Activated naive CD8-positive, alpha-beta T cell treated with anti-CD3 and anti-CD28 coated beads, Interleukin-2, amount 50 U/mL, for 24 hours (primary cell): ENCODE measurements at places on chromosomes 5 and 9.

DNA sequence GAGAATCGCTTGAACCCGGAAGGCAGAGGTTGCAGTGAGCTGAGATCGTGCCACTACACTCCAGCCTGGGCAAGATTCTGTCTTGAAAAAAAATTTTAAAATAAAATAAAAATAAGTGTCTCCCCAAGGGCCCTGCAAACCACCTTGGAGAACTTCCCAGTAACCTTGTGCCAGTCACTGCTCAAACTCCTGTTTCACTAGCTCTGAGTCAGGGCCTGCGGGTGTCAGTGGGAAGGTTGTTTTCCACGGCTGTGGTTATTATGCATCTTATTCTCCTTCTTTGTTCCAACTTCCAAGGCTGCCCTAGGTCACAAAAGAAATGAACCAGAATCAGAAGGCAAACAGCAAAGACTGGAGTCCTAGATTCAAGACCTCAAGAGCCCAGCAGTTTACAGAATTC is 246.7 kb downstream of the ADAMTSL1 start:
- DNase-seq: no peak

DNA sequence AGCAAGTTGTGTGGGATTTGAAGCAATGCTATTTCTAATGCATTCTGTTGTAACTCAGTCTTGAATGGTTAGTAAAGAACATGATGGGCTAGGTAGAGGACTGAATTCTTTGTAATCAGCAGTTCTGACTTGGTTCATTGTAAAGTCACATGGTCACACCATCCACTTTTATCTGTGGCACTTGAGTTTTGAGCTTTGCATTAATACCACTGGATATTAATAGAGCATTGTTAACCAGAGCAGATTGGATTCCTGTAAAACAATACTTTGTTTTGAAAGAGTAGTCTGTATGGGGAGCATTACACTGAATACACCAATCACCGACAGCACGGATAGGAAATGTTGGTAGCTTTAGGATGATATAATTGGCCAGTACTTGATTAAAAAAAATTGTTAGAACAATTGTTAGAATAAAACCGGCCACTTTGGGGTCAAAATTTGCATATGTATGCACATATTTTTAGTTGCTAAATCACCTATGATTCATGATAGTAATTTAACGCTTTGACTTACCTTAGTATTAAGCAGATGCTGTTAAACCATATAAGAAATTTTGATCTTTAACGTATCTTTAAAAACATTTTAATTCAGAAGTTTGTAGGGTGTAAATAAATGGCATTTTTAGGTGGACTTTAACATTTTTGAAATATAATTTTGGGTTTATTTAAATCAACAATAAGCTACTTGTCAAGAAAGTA is 17.4 kb downstream of the SLC12A2 start:
- no peak for DNase-seq

DNA sequence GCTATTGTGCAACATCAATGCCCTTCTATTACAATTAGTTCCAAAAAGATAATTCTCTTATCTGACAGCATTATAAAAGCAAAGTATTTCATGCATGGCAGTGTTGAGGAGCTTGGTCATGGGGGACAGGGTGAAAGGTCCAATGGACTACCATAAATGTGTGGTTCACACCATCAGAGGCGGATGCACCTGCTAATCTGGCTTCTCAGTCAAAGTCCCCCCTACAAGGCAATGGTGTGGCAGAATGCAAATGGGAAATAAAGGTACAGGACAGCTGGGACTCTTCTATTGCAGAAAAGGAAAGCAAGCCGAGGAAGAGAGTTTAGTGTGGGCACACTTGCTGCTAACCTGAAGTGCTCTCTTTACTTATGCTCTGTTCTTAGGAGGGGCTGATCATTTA is 369.1 kb downstream of the NDUFS4 start:
- no peak for DNase-seq

DNA sequence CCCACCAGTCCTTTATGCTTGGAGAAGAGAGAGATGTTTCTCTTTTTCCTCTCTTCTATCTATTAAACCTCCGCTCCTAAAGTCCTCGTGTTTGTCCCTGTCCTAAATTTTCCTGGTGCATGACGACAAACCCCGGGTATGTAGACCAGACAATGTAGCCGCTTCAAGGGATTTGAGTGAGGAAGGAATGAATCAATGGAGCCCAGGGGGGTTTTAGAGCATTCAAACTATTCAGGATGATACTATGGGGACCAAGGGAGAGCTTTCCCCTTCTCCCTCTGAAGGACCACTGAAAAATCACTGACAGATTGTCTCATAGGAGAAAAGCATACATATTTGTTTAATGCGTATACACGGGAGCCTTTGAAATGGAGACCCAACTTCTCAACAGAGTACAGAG is 18.4 kb downstream of the CEL start:
- DNase-seq: no peak

- DNase-seq: no peak
These were observed 153.6 kb upstream of the TYRP1 start for GRCh38 chr9:12539580-12539975.

DNA sequence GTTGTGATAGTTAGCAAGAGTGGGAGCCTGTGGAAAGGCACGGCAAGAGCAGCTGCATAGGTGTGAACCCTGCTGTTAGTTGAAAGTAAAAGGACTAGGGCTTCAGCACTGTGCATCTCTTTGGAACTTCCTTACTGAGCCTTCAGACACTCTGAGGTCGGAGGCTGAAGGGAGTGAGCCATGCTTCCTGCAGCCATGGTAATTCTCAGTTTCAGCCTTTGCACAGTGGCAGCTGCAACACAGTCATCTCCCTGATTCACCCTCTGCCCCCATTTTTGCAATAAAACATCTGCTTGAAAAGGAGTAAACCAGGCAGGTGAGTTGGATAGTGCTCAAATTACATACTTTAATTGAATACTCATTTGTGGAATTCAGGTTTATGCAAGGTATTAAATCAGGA is 6.5 kb upstream of the TLE4 start:
- DNase-seq: no peak

DNA sequence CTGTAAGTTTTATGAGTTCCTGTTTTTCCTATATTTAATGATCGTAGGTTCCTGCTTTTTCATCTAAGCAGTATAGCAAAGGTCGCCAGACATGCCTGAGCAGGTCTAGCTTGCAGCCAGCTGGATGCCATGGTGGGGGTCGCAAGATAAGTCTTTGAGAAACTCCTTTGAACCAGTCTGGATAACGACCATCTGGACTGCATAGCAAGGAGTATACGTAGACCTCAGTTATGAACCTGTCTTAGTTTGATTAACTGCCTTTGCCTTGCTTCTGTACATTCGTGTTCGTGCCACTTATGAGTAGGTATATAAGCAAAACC is 8.4 kb upstream of the SPATA31E1 start:
- no peak for DNase-seq

GRCh38 chr5:173664154-173664526 is 47.7 kb upstream of the BOD1 start:
- DNase-seq: no peak

DNA sequence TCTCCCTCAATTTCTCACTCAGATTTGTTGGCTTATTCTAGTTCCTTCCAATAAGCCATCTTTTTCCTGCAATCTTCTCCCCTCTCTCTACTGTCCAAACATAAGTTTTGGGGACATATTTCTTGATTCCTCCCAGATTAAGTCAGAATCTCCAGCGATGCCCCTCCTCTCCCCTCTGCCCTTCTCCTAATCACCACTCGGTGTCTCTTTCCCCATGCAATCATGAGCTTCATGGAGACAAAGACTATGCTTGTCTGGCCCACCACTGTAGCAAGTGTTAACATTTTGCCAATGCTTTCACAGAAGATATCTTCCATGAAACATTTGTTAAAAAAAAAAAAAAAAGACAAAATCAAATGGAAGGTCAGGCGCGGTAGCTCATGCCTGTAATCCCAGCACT is 42.4 kb downstream of the PDE6A start:
- DNase-seq: no peak

GRCh38 chr9:113588242-113588810 is 124.8 kb downstream of the RGS3 start:
- no peak for DNase-seq

DNA sequence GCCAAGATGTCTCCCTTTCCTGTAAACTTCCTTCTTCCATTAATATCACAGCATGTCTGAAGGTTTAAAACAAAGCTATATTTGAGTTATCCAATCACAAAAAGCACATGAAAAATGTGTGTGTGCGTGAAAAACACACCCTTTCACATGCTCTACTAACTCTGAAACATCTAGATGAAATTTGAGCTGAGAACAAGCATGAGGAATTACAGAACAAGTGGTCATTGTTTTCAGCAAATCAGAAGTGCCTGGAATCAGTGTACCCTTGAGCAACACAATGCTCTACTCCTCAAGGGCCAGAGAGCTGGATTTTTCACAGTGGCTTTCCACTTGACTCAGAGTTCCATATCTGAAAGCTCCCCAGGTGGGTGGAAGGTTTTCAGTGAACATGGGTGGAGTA is 255.9 kb downstream of the PSAT1 start:
- no peak for DNase-seq

GRCh38 chr9:71924576-71924975 is 13.1 kb downstream of the C9orf85 start:
- no peak for DNase-seq

DNA sequence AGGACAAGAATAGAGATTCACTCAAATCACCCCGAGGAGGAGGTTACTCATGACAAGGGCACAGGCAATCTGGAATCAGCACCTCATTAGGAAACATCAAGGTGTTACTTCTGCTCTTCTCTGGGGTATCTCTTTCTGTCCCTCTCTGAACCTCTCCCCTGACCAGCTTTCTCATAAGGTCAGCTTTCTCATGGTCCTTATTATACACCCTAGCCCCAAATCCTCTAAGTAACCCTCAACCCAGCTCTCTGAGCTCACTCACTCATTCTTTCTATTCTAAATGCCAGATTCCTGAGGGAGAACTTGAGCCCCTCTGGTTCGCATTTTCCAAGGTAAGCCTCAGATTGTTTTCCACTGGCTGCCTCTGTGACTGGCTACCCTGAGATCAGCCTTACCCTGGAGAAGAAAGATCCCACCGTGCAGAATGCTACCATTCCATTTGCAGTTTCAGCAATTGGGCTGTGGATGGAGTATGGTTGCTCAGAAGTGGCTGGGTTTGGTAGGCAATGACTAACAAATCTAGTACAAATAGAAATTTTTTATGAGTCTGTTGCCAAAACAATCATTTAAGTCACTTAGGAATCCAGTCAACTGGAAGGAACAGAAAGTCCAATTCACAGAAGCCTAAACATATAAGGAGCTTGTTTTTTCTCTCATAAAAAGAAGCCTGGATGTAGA is 9.0 kb upstream of the TIMD4 start:
- no peak for DNase-seq

DNA sequence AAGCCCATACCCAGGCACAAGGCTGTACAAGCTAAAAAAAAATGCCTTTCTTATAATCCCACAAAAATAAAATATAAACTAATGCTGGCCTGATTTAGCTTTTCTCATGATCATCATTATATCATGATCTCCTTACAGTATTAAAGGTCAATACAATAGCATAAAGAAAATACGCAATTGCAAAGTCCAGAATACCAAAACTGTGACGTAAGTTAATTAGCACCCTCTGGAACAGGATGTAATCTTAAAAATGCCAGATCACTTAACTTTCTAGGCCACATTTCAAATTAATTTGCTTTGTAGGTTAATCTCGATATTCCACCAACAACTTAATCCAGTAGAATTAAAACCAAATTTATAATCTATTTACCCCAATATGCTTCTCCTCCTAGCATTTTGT is 444.2 kb upstream of the CYLC2 start:
- no peak for DNase-seq

DNA sequence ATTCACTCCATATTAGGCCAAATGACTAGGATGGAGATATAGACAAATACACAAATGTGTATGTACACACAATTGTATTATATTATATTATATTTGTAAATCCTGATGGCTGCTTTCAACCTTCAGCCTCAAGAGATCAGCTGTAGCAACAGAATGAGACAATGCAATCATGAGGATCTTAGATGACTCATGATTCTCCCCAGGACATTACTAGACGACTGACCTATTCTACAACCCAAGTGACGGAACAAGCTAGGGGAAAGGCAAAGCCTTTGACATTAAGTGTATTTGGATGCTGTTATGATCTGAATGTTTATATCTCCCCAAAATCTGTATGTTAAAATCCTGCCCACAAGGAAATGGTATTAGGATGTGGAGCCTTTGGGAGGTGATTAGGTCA is 66.5 kb downstream of the COX7C start:
- no peak for DNase-seq

DNA sequence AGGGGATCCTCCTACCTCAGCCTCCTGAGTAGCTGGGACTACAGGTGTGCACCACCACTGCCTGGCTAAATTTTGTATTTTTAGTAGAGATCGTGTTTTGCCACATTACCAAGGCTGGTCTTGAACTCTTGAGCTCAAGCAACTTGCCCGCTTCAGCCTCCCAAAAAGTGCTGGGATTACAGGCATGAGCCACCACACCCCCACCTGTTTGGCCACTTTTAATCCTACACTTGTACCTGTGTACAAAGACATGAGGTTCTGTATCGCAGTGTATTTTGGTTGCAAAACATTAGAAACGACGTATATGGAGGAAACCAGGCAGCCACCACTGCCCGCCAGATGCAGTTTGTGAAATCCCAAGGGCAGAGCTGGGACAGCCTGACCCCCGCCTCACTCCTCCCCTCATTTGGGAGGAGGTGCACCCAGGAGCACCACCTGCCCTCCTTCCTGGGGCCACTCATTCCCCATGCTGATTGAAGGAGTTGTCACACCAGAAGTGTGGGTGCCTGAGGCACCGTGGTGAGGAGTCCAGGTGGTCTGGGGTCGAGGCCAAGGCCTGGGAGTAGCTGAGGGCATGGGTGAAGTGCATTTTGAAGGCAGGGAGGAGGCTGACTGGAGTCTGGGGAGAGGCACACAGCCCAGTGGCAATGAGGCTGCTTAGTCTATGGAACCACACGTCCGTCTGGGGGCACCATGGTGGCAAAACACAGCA is 39.3 kb upstream of the OLFM1 start:
- no peak for DNase-seq

DNA sequence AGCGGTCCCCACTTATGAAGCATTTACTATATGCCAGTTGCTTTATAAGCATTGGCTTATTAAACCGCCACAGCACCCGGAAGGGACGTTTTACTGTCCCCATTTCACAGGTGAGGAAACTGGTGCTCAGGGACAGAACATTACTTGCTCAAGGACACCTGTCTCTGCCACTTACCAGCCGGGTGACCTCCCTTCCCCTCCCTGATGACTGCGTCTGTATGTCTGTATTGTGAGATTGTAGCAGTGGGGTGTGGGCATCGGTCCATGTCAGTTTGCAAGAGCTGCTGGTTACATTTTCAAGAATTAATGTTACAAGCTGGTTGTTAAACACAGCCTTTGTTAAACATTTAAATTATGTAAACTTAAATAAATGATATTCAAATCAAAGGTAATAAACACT is 77.6 kb upstream of the LMX1B start:
- DNase-seq: no peak

DNA sequence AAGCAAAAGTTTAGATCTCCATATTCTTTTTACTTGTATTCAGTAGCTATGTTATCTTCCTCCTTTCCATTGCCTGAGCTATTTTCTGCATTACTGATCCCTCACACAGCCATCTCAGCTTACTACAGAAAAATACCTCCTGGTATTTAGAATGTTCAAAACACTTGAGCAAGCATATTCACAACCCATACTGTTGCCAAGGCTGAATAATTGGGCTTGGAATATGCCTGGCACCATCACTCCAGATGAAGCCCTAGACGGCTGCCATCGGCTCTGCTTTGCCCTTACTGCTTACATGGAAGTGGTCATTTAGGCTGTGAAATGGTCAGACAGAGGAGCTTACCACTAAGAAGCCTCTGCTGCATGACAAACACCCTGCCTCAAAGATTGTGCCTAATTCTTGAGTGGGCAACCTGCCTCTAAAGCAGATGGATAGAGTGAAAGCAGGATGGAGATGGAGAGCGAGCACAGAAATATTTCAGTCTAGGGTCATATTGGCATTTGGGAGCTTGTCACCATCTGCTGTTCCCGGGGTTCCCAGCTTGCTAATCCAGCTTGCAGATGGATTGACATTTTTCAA is 92.5 kb upstream of the TAS2R1 start:
- DNase-seq: no peak
